ENCODE measurements at places on chromosomes 4 and X.

- peak; percentile 73 for DNase-seq
Measured at GRCh38 chrX:38220024-38220414, 652 bp downstream of the SRPX start.

DNA sequence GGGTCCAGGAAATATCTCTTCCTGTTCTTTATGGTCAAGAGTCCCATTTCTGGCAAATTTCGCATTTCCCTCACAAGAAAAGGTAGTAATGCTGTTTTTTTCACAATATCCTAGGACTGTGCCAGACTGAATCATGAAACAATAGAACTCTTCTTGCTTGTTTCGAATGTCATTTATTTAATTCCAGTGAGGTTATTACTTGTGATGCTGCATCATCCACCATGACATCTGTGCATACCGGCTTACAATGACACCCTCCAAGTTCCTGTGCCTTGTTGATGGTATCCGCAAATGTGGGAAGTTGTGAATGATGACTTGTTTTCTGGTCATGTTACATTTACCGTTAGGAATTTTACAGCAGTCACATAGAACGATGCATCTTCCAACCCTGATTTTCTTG, 42.9 kb upstream of the SPRY1 start:
- DNase-seq: no peak

DNA sequence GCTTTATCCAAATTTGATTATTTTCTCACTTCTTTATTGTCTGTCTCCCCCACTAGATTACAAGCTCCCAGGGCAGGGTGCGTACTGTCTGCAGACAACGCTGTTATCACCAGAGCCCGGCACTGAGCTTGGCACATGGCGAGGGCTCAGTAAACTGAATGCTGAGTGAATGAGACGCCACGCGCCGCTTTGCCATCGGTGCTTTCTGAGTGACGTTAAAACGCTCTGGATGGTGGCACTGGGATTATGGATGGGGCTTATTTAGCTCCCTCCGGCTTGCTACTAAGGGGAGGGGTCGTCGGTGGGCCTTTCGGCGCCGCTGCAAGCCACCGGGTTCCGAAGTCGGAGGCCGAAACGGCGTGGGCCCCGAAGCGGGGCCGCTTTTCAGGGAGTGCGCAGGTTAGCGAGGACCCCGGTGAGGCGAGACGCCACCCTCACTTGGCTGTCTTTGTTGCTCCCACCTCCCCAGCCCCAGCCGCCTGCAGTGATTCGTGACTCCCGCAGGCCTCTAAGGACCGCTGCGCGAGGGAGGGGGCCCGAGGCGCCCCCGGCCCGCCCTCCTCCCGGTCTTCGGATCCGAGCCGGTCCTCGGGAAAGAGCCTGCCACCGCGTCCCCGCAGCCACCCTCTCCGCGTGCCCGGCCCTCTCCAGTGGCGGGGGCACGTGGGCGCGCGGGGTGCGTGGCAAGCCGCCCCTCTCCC, 569 bp upstream of the FHL1 start:
- DNase-seq: peak; percentile 31

DNA sequence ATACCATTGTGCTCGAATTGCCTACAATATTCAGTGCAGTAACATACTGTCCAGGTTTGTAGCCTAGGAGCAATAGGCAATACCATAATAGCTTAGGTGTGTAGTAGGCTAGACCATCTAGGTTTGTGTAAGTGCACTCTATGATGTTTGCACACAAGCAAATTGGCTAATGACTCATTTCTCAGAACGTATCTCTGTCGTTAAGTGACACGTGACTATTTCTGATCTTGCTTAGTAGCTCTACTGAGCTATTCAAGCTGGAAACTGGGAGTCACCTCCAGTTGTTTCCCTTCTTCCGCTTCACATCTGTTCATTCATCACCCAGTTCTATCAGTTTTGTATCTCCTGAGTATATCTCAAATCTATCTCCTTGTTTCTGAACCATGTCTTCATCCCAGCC, 86.1 kb downstream of the HNRNPD start:
- DNase-seq: no peak

- DNase-seq: no peak
Measured at GRCh38 chr4:159420162-159421057, 317.5 kb downstream of the RAPGEF2 start.

- no peak for DNase-seq
Measured at GRCh38 chr4:70426789-70427188, 29.0 kb downstream of the OPRPN start.
